Femur (tissue), 1 donor: ENCODE measurements at places on chromosomes 12 and 14.

DNA sequence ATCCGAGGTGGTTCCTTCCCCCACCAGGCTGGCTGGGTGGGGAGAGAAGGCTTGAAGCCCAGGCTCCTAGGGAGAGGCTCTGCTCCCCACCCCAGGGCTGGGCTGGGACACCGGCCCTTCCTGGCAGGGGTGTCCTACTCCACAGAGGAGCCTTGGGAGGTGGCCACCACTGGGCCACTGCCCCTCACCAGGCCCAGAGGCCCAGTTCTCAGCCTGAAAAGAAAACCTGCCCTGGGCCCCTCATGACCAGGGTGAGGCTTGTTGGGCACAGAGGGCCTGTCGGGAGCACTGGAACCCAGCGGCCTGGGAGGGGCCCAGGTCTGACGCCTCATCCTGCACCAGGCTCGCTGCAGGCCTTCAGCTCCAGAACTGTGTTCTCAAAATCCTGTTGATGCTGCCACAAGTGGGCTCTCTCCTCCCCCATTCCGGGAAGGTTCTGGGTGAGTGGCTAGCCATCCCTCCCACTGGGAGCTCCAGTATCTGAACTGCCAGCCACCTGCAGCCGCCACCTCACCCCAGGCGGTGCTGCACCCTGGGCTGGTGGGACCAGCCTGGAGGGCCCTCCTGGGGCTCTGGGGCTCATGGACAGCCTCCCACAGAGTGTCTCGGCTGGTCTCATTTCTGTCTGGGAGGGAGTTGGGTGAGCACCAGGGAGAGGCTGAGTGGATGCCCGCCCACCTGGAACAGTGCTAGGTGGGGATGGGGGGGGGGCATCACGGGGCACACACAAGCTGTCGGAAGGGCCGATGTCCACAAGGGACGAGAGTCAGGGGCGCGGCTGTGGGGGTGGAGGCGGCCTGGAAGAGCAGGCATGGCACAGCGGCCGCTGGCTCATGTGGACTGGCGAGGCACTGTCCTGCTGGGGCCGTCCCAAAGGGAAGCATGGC lies 11.8 kb downstream of the BAG5 start:
- peak; percentile 48 for DNase-seq

DNA sequence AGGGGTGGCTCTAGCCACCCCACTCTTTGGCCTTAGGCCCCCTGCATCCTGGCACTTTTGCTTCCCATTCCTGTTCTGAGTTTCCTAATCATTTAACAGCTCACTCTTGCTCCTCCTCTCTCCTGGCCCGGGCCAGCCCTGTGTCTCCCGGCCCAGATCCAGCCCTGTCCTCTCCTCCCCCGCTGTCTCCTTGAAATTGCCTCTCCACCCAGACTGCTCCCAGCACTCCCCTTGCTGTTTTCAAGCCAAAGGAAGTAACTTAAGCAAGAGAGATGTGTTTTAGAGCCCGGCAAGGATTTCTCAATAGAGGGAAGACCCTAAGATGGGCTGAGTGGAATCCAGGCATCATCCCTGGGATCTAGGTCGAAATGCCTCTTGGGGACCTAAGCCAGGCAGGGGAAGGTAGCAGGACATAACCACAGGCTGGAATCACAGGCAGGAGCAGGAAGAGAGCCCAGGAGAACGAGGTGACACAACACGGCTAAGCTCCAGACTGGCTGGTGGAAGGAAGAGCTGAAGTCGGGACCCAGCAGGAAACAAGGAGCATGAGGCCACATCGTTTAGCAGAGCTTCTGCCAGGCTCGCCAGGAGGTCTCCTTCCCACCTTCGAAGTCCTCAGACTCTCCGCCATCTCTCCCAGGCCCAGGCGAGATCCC lies 2.0 kb upstream of the LRP1-AS start:
- DNase-seq: peak; percentile 85

DNA sequence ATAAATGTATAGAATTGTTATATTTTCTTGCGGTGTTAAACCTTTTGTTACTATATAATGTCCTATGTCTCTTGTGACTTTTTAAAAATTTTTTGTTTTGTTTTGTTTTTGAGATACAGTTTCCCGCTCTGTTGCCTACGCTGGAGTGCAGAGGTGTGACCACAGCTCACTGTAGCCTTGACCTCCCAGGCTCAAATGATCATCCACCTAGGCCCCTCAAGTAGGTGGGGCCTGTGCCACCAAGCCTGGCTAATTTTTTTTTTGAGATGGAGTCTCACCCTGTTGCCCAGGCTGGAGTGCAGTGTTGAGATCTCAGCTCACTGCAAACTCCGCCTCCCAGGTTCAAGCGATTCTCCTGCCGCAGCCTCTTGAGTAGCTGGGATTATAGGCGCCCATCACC lies 26.5 kb upstream of the RCOR1 start:
- DNase-seq: no peak

GRCh38 chr14:37587881-37588666 lies 7.0 kb downstream of the FOXA1 start:
- no peak for DNase-seq

DNA sequence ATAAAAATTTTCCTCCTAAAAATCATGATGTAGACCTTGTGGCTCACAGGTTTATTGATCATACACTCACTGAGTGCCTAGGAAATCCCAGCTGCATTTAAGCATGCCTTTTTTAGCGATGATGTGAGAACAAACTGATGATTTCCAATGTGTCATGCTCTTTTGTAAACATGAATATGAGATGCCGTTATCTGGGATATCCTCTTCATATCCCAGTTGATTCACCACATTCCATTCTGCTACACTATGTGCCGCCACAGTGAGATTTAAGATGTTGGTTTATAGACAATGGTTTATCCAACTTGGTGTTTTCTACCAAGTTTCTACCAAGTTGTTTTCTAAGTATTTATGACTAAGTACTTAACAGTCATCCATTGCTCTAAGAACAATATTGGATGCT lies 5.2 kb downstream of the OR4E1 start:
- no peak for DNase-seq

DNA sequence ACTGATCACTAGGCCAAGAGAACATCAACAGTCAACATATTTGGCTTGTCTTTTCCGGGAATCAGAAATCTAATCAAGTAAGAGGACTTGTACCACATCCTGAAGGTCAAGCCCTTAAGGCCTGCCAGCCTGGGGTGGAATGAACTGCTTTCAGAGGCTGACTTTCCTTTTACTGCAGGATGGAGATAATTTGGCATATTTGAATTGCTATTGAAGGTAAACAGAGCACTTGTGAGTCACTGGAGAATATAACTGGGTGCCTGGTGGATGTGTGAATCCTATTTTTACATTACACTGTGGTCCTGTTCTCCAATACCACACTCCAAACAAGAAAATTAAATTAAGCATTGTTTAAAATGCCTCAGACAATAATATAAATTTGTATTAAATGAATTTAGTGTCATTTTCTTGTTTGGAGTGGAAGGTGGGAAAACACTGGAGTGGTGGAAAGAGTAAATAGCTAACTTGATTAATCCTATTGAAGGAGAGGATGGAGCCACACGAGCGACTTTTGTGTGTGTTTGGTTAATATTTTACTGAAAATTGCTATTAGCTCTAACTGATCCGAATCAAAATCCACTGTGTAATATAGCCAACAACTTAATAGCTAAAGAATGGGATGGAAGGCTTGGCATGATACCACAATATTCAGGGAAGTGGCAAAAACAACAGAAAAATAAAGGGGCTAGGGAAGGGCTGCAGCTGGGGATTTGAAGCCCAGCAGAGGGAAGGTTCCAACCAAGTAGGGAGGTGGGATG lies 89.4 kb downstream of the OTX2 start:
- DNase-seq: no peak

- DNase-seq: no peak
Observed at GRCh38 chr14:37643701-37644100, 48.3 kb downstream of the TTC6 start.

GRCh38 chr12:51592034-51592705 lies 1.1 kb downstream of the SCN8A start:
- no peak for DNase-seq

- no peak for DNase-seq
Observed at GRCh38 chr12:113935459-113935858, 30.7 kb downstream of the RBM19 start.

DNA sequence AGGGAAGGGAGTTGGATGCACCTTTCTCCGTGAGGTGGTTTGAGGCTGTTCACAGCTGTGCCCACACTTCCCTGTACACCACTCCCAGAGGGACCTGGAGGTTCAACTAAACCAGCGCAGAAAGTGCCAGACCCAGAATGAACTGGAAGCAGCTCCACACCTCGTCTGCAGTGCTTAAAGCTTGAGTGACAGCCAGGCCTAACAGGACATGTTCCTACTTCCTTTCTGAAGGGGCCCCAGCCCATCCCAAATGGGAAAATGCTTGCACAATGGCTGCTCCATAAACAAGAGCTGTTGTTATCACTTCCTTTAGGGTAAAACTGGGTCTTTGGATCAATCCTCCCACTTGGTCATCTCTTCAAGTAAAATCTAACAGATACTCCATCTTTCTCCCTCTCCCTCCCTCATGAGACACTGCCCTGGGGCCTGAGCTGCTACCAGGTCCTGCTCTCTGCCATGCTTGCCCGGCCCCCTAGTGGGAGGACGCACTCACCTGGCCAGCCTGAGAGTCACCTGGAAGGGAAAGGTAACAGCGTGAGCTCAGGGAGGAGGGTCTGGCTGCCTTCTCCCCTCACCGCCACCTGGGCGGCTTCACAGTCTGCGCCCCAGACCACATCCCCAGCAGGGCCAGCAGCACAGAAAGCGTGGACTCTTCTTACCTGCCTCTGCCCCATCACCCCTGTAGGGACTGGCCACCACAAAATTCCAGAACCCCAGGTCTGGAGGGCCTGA lies 33.5 kb downstream of the ISCA2 start:
- no peak for DNase-seq

- DNase-seq: no peak
Observed at GRCh38 chr14:56687123-56687522, 107.5 kb downstream of the TMEM260 start.

DNA sequence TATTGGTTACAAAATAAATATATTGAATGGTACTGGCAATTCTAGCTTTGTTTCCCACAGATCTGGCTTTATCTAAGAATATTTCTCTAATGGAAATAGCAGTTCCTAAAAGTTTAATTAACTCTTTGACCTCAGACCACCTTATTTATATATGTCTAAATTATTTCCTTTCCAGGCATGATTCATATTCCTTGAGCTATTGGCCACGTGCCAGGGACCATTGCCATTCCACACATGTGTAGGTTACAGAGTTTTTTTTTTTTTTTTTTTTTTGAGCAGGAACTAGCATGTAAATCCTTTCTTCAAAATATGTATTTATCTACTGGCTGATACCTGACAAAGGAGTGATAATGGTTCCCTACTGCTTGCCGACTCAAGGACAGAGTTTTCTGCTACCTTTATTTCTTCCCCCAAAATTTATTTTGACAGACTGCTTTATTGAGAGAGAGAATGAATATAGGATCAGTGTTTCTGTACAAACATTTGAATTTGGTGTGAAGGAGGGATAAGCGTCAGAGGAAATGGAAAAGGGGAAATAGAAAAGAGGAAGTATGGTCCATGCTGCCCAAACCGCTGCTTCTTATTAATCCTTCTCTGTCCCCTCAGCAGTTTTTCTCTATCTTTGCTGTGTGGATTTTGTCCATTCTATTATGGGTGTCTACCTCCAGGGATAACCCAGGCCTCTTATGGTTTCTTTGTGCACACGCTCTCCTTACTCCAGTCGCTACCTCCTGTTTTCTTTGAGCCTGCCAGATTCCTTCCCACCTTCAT lies 36.4 kb downstream of the PDE3A start:
- DNase-seq: no peak

GRCh38 chr12:96134200-96134599 lies 60.0 kb upstream of the ELK3 start:
- no peak for DNase-seq

DNA sequence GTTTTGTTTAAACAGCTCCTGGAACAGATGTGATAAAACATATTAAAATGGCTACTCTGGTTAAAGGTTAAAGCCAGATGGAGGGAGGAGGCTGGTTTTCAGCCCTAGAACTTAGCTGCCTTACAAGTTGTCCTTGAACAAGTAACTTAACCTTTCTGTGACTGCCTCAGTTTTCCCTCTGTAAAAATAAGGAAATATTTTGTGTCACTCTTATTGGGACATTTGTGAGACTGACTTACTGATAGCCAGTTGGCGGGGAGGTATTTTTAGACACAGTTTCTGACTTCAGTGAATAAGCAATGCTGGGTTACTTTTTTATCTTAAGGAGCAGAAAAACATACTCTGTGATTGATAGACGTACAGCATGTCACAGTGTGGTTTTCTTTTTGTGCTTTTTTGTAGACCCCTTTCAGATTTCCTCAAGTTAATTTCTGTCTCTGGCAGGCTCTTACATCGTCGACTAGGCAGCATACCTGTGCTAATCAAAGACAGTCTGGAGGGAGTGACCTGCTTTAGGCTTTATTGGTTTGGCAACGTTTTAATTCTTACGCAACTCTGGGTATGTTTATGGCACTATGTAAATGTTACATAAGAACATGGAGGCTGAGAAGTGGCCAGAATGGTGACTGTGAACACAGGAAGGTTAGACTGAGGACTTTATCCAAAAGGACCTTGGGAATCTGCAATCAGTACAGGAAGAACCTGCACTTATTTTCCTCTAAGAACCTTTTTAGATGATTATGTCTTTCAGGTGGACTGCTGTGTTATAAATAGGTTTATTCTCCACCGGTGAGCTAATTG lies 3.3 kb downstream of the ACVR1B start:
- DNase-seq: no peak

DNA sequence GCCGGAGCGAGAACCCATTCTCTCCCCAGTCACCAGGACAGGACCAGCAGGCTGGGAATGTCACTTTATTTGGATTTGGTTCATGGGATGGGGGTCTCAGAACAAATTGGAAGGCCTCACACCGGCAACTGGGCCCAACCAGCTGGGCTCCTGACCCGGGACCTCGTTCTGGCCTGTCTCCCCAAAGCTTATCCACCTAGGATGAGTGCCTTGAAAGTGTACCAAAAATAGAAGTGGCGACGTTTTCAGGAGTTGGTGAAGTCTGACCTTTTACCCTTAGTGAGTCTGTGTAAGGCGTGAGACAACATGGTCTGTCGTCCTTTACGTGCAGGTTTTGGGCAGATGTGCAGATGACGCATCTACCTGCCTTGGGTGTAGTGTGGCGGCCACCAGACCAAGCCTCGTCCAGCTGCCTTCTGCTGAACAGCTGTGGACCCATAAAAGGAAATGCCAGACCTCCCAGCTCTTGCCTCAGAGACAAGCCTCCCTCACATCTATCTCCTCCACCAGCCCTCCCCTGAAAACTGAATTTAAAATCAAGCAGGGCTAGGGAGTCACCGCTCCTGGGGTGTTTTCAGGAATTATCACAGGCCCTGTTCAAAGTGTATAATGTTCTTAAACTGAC lies 36.6 kb upstream of the CLMN start:
- no peak for DNase-seq
